Glutamatergic neuron (in vitro differentiated cells): ENCODE measurements at places on chromosomes 16 and 17. TPM values are rescaled to one million over a fixed set of nuclear protein-coding genes. Genes with fewer than 3 reads are reported as not detected.

GRCh38 chr17:58344047-58344790 lies 7.8 kb downstream of the SUPT4H1 start:
- no peak for DNase-seq

- DNase-seq = no peak
Observed at GRCh38 chr16:55540221-55540620, 26.3 kb upstream of the CAPNS2 start.

DNA sequence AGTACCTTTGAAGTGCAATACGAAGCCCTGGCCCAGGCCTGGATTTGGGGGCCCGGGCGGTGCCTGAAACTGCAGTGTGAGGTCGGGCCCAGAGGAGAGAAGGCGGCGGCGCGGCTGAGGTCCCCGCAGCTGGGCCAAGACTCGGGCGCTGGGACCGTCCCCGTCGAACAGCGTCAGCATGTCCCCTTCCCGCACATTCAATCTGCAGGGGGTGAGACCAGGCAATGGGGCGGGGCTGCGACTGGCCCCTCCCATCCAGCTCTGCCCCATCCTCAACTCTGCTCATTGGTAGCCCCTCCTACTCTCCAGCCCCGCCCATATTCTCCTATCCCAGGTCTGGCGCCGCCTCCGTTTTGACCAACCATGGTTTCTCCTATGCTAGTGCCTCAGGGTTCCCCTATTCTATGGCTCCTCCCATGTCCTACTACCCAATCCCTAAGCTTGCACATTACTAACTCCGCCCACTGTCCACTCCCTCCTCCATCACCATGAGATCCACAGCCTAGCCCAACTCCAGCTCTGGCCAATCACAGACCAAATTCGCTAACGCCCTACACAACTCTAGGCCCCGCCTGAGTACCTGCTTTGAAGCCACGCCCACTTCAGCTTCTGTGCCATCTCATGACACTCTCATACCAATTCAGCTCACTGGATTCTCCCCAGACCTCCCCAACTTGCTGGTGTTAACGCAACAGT lies 14.4 kb upstream of the CDIPT start:
- DNase-seq = peak; percentile 76

DNA sequence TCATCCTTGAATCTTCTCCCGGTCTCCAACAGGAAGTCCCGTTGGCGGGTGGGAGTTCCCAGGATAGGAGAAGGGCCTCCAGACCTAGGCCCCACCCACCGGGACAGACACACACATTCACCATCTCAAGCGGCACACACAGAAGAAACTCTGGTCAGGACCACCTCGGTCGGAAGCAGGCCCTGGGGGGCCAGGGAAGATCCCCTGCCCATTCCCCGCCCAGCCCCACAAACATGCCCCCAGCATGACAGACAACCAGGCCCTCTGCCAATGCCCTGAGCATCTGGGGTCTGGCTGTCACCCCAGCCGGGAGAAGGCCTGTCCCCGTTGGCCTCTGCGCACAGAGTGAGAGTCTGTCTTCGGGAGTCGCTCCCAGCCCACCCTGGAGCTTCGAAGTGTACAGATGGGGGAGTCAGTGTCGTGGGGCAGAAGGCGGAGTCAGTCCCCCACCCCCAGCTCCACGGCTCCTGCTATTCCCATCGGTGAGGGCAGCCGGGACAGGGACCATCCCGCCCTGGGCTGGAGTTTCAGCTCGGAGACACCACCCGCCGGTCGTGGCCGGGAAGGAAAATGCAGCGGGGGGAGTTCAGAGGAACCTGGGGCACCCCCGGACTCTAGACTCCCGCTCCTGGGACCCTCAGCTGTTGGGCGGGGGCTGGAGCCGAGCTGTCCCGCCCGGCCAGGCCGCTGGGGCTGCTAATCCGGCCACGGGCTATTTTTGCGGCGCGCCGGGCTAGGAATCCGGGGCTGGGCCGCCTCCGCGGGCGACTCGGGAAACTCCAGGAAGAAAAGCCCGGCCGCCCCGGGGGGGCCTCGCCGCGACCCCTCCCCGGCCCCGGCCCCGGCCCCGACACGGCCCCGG lies 660 bp downstream of the RHBDF1 start:
- peak; percentile 64 for DNase-seq

GRCh38 chr16:56919099-56919800 lies 12.7 kb upstream of the HERPUD1 start:
- no peak for DNase-seq

DNA sequence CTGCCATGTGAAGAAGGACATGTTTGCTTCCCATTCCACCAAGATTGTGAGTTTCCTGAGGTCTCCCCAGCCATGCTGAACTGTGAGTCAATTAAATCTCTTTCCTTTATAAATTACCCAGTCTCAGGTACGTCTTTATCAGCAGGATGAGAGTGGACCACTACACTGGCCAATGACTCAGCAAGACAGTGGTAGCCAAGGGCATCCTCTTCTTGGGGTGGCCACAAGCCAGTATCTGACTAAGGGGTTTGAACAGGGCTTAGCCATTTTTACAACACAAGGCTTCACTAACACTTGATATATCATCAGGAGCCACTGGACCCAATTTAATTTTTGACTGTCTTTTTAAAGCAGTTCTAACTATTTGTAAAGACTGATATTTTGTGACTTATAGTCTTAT lies 21.1 kb upstream of the KRT24 start:
- DNase-seq = no peak

DNA sequence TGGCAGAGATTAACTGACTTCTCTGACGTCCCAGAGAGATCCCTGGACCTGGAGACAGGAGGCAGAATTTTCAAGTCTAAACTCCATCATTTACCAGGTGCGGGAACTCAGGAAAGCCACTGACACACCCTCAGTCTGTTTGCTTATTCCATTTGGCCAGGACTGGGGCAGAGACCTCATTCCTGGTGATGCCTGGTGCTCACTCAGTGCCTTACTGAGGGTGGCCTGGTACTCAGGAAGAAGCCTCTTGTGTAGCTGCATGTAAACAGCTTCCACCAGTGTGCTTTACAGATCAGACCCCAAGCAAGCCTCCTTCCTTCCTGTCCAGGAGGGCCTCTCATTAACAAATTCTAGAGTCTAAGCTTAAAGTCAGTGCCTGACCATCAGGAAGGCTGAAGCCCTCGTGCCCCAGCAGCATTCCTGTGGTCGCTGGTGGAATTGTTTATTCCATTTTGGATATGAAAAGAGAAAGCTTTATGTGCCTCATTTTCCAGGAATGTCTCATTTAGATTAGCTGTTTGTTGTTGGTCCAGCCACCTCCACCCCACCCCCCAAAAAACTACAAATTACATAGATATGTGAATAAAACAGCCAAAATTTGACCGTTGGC lies 236.1 kb upstream of the CDH5 start:
- DNase-seq = no peak

- no peak for DNase-seq
Observed at GRCh38 chr16:81004646-81005353, 1.9 kb downstream of the CMC2 start.

GRCh38 chr17:74812109-74813009 lies 36.2 kb upstream of the NAT9 start:
- DNase-seq = no peak

DNA sequence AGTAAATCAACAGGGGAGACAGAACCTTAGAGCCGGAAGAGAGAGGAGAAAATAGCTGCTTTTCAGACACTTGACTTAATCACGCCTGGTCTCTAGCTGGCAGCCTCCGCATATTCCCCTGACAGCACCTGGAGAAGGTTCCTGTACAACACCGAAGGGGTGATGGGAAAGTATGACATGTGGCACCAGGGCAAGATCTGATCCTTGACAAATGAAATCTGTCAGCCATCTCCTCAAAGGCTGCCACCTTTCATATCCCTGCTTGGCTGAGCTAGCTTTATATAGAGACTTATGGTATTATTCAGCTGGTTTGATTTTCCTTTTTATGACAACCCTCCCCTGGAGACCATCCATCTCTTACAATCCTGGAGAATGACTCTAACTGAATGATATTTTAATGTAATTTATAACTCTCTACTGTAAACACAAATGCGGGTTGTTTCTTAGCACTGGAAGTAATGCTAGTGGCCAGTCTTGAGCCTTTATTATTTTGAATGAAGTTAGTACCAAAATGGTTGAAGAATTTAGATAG lies 1205.3 kb upstream of the CDH8 start:
- no peak for DNase-seq

The TERB1 gene
- 0.39 TPM for total RNA-seq

DNA sequence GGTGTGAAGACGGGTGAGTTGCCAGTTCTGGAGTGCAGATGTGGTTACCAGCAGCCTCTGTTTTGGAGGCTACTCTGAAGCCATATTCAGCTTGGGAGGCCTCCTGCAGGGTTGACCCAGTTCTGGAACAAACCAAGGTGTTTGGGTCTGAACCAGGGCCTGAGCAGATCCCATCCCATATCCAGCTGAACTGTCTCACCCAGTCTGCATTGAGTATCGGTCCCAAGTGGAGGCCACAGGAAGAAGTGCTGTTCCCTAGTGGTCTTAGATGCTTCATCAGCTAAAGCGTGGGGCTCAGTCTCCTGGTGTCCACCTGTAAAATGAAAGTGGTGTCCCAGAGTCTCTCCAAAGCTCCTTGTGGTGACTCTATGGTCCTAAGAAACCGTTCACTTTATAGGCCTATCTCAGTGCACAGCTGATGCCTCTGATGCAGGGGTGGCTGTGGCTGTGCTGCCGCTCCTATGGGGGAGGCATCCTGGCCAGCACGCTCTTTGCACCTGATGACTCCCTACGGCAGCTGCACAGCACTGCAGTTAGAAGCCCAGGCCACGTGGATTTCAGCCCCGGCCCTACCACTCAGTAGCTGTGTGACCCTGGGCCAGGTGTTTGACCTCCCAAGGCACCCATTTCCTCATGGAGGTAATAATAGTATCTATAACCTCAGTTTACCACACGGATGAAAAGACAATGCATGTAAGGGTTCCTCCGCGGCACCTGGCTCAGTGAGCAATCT lies 21.0 kb downstream of the CBX4 start:
- DNase-seq = no peak

DNA sequence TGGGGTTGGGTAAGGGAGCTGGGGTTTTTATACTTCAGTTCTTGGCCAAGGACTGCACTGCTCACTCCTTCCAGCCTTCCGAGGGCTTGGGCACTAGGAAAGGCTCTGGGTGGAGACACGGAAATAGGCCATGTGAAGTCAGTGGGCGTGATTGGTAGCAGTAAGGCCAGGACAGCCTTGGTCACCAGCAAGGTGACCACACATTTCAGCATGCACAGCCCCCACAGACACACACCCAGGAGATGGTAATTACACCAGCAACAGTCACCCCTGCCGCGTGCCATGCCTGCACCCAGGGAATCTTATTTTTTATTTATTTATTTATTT lies 252.5 kb downstream of the SEC14L1 start:
- DNase-seq = no peak

The KRT9 gene
- total RNA-seq = not detected

DNA sequence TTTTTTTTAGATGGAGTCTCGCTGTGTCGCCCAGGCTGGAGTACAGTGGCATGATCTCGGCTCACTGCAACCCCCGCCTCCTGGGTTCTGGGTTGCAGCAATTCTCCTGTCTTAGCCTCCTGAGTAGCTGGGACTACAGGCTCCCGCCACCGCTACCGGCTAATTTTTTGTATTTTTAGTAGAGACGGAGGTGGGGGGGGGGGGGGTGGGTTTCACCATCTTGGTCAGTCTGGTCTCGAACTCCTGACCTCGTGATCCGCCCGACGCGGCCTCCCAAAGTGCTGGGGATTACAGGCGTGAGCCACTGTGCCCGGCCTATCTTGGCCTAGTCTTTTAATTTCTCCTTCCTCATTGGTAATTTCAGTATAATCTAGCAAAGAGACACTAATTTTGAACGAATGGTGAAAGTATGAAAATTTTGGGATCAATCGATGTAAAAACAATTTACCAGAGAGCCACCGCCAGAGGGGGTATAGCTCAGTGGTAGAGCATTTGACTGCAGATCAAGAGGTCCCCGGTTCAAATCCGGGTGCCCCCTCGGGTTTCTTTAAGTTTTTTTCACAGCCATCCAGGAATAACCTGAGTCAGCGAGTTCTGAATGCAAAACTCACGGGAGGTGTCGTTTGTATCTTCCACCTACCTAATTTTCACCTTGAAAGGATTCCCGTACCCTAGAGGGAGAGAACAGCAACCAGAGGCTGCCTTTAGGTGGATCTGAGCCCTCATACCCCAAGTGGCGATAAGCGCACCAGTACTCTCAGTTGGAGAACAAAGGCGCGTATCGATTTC lies 2.5 kb upstream of the LASP1 start:
- peak; percentile 71 for DNase-seq

DNA sequence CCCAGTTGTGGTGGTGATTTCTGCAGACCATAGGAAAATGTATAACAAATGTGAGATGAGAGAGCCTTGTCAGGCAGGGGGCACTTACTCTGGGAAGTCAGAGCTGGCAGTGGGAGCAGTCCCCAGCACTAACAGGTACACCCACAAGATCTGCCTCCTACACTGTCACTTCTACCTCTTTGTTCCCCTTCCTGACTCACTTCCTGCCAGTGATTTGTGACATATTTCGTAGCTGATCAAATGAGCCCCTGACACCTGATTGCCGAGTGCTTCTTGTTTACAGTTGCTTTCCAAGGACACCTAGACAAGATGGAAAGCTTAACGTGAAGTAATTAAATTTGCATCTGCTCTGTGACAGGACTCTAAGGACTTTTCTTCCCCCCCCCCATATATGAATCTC lies 40.5 kb downstream of the FTO start:
- no peak for DNase-seq

The IL34 gene
- 0.42 TPM for total RNA-seq

DNA sequence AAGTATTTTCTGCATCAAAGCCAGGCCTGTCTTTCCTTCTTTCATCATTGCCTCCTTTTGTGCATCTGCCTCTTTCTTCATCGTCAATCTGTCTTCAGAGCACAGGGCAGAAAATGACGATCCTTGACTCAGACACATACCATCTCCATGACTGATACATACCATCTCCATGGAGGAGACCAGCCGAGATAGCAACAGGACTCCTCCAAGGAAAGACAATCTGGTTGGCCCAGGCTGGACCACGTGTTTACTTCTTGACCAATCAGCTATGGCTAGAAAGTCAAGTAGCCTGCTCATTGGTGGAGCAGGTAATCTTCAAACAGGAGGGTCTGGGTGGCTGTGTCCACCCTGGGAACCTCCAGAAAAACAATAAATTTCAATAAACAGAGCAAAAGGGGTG lies 164.6 kb downstream of the CPPED1 start:
- no peak for DNase-seq

The LHX1 gene
- 2.6 TPM for total RNA-seq

The KIF19 gene
- total RNA-seq = 80.8 TPM

The ZNF18 gene
- total RNA-seq = 4.0 TPM

- no peak for DNase-seq
Observed at GRCh38 chr17:63681530-63681929, 18.4 kb downstream of the LIMD2 start.

DNA sequence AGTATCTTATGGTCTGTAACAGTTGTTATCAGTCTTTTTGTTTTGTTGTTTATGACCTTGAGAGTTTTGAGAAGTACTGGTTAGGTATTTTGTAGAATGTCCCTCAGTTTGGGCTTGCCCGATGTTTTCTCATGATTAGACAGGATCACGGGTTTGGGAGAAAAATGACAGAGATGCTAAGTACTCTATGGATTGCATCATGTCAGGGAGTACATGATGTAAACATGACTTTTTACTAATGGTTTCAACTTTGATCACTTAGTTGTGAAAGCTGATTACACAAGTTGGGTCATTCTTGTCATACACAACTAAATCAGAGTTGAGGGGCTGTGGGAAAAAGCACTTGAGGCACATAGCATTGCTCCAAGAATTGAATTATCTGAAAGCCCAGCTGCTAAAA lies 94.7 kb upstream of the SIAH1 start:
- DNase-seq = no peak

- no peak for DNase-seq
Observed at GRCh38 chr17:80644536-80644935, 99.9 kb downstream of the RPTOR start.
